Fibroblast of lung (primary cell): ENCODE measurements at places on chromosomes 16 and 17. TPM values are rescaled to one million over a fixed set of nuclear protein-coding genes. Genes with fewer than 3 reads are reported as not detected.

ACSM3 gene
- 0.29 and 0.32 TPM in 2 replicates for polyA plus RNA-seq

GPRC5B gene
- polyA plus RNA-seq = 4.3 and 12.3 TPM in 2 replicates

UNKL gene
- polyA plus RNA-seq = 3.6 and 4.3 TPM in 2 replicates

ETV4 gene
- polyA plus RNA-seq = 1.8 and 4.1 TPM in 2 replicates

PRSS36 gene
- polyA plus RNA-seq = 0.10 and 0.20 TPM in 2 replicates

ZP2 gene
- polyA plus RNA-seq = not detected in 2 replicates

SDK2 gene
- 0.01 and 0.02 TPM in 2 replicates for polyA plus RNA-seq

FOXO3B gene
- polyA plus RNA-seq = 2.6 and 2.7 TPM in 2 replicates

- DNase-seq = no peak
Observed at GRCh38 chr17:43914451-43914850, 7.1 kb upstream of the MPP2 start.

- DNase-seq = no peak
Observed at GRCh38 chr17:41635121-41636097, 11.0 kb upstream of the KRT17 start.

DNA sequence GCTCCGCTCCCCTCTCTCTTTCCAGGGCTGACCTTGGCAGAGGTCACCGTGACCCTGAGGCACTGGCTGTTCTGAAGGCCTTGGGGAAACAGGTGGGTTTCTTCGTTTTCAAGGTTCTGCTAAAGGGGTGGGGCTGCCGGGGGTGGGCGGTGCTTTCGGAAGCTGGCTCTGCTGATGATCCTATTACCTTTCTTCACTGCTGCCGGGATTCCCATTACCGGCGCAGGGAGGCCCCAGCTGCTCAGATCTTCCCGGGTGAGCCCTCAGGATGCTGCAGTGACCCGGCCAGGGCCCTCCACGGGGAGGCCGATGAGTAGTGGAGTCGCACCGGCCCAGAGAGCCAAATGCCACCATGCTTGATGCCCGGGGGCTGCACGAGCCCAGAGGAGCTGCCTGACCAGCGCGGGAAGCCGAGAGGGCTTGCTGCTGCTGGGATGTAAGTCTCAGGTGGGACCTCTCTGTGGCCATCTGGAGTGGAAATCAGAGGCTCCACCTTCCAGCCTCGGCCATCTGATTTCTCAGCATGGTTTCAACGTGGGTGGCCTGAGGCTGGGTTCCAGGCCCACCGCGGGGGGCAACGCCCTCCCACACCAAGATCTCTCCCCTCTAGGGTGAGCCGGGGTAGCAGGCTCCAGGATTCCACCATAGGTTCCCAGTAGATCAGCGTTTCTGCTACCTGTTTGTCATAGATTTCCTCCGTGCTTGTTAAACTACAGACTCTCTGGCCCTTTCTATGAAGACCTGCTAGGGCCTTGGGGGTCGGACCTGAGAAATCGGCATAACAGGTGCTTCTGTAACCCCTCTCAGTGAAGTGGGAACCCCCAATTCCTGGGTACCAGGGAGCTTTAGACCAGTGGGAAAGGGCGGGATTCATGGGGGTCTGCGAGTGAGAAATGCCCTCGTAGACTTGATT lies 21.6 kb upstream of the ADCY7 start:
- DNase-seq = no peak

GRCh38 chr17:42111871-42112551 lies 503 bp downstream of the DHX58 start:
- no peak for DNase-seq

- DNase-seq = no peak
Observed at GRCh38 chr17:77670173-77670572, 288.3 kb upstream of the TNRC6C start.

DNA sequence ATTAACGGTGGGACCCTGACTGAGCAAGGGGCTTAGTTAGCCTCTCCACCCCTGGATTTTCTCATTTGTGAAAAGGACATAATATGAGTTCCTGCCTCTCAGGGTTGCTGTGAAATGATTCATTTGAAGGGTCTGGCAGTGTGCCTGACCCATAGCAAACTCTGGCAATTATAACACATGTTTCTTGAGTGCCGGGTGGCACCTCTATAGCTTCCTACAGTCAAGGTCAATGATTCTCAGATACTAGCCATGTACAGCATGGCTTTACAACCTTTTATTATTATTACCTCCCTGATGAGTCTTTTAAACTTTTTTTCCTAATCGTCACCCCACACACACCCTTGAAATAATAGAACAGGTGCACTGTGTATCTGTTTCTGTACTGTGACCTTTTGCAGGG lies 42.1 kb downstream of the TMEM114 start:
- no peak for DNase-seq

DNA sequence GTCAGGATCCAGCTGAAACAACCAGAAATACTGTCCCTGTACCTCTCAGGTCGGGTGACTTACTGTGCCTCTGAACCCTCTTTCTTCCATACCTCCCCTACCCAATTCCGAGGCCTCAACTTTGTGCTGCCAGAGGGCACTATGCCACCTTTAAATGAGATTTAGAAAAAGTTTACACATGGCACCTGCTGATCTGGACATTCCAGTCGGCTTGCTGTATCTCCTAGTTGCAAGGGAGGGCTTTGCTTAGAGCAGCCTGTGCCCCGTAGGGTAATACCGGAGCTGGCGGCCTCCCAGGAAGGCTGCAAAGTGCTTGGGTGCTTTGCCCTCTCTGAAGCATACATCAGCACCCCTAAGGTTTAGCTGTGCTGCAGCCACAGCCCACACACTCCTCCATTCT lies 306.0 kb upstream of the RBFOX1 start:
- DNase-seq = no peak

DNA sequence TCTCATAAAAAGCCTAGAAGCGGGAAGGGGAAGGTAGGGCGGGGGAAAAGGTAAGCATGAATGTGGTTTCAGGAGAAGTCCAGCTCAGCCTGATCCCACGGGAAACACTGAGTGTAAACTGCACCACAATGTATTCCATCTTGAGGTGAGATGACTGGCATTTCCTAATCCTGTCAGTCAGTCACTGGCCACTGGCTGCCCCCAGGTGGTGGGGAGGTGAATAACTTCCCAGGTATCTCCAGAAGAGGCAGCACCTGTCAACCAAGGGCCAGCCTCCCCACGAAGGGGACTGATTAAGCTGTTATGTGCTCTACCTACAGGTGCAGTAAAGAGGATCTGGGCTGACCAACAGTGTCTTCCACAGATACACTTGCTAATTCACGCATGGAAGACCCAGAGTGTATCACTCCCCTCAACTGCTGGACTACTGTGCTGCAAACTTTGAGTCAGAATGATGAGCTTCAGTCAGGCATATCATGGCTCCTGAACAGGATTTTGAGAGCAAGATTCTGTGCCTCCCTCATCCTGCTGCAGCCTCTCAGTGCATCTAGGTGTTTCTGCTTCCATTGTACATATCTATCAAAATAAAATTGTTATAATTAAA lies 108.5 kb upstream of the CCL2 start:
- DNase-seq = no peak

DNA sequence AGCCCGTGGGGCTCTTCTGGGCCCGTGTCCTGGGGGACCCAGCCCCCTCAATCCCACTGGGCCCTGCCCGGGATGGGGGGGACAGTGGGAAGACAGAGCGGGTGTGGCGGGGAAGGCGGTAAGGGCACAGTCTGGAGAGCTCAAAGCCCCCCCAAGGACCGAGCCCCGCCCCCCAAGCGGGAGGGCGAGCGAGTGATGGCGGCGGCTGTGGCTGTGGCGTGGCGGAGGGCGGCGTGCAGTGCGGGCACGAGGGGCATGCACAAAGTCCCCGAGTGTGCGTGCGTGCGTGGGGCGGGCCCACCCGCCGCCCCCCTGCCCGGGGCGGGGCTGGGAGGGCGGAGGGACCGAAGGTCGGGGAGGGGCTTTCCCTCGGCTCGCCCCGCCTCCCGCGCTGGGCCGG lies 3.6 kb upstream of the WDR24 start:
- DNase-seq = no peak

GRCh38 chr16:23729503-23730424 lies 16.7 kb upstream of the ERN2 start:
- DNase-seq = peak; percentile 17

GRCh38 chr16:84689111-84689510 lies 10.7 kb upstream of the USP10 start:
- DNase-seq = peak; percentile 76

DNA sequence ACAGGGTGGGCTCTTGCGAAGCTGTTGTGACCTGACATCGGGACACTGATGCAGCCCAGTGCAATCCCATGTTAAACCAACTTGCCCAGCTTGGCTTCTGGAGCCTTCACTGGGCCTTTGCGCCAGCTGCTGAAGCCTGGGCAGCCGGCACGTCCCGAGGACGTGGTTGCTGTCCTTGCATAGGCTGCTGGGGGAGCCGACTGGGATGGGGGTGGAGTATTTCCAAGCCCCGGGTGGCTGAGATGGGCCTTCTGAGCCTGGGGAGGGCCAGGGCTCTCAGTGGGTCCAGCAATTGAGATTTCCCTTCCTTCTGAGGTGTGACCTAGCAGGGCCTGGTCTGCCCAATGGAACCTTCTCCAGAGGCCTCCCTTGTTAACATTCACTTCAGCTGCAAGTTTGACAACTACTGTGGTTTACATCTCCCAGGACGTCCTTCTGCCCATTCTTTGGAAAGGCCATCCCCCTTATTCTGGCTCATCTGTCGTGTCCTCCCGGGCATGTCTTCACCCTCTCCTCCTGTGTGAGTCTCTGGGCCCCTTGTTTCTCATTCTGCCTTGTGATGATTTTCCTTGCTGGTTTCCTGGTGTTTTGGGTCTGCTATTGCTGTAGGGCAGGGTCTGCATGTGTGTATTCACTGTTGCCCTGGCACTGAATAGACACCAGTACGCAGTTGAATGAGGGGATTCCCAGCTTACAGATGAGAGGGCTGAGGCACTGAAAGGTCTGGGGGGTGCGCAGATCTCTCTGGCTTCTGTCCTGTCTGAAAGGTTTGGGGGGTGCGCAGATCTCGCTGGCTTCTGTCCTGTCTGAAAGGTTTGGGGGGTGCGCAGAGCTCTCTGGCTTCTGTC lies 34.4 kb downstream of the HAPSTR1 start:
- DNase-seq = no peak

DNA sequence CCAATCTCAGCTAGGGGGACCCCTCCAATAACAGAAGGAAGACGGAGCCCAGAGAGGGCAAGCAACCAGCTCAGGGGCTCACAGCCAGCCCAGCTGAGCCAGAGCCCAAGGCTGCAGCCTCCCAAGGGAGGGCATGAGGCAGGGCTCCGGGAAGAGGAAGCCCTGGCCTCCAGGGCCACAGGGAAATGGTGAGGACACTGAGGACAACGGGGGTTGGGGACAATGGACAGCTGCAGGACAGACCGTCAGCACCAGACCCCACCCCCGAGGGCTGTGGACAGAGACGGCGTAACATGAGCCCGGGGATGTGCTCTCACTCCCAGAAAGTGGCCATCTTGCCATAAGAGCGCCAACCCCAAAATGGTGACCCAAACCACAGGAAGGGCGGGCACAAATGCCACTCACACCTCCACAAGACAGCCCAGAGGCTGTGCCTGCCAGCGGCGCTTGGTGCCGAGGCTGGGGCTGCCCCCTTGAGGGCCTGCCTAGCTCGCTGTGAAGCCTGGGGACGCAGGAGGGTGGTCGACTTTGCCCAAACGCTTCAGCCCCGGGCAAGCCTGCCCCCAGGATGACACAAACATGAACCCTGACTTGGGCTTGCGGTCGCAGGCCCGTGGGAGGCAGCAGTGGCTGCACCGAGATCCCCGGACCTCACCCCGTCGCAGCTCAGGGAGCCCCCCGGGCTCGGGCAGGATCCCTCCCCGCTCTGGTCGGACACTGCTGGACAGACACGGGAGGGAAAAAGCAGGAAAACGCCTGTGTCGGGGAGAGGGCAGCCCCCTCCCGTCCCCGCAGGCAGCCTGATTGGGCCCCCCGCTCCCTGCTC lies 10.5 kb downstream of the PIMREG start:
- no peak for DNase-seq

- DNase-seq = no peak
Observed at GRCh38 chr16:30760001-30760559, 1.8 kb downstream of the CFAP119 start.

- DNase-seq = no peak
Observed at GRCh38 chr16:51683882-51684281, 532.8 kb upstream of the SALL1 start.

- DNase-seq = no peak
Observed at GRCh38 chr17:37607637-37608331, 1.4 kb downstream of the SYNRG start.

GRCh38 chr16:58088091-58088490 lies 41.1 kb downstream of the CFAP20 start:
- DNase-seq = no peak

GRCh38 chr16:88608076-88608475 lies 30.3 kb upstream of the IL17C start:
- DNase-seq = no peak

DNA sequence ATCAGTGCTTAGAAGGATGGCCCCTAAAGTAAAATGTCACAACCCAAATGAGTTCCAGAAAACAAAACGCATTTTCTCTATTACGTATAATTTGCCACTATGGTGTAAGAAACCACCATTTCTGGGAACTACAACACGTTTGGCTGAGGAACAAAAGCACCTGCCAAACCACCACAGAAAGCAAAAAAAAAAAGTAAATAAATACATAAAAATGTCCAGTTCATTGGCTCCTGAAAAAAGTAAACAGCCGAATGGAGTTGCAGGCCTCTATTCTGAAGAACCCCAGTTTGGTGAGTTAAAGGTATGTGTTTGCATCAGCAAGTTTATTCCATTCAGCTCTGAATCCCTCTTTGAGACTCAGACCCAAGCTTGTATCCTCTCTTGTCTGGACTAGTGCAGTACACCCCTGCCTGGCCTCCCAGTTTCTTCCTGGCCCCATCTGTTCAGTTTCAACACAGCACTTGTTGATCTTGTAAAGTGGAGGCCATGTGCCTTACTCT lies 36.9 kb downstream of the ERN1 start:
- DNase-seq = peak; percentile 31

DNA sequence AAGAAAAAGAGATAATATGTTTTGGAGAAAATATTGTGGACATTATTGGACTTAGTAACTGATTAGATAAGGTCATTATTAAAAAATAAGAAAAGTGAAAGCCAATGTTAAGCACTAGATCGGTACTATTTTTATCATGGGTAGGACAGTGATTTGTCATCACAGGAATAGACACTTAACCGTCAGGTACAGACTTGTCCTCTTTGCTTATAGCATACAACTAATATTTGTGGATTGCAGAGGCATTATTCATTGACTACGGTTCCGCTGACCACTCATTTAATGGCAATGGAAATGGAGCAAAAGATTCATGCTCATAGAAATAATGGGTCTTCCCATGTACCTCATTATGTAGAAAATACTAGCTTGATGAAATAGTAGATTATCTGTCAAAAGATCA lies 596.3 kb upstream of the CA10 start:
- no peak for DNase-seq
